ENCODE measurements at places on chromosomes 7 and 10. TPM values are rescaled to one million over a fixed set of nuclear protein-coding genes. Genes with fewer than 3 reads are reported as not detected.

ZNF117 gene
- total RNA-seq: 3.2 TPM

GRCh38 chr7:94700926-94701554 is 45.1 kb upstream of the SGCE start:
- no peak for DNase-seq

DNA sequence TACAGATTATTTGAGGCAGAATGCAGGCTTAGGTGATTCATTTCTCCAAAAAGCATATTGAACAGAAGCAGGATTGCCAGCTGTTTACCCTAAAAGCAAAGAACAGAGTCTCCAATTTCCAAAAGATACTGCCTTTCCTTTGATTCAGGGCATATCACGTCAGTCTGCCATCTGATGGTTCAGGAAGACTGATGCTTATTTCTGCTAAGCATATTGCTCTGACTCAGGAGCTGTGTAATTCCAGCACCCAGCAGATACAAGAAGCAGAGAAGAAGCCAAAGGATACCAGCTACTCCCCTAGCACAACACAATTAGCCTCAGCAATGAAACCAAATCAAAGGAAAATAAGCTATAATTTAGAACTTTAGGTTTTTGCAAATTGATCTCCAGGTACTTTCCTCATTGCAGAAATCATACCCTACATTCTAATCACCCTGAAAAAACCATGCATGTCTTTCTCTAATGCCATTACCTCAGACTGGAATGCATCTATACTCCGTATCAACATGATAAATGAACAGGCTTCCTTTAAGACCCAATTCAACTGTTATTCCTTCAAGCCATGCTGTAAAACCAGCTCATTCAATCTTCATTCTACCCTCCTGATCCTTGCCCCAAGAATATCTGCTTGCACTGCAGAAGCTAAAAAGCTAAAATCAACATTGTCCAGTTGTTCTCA is 55.1 kb downstream of the ABI1 start:
- DNase-seq: no peak

GRCh38 chr7:4162884-4163564 is 519.1 kb upstream of the FOXK1 start:
- no peak for DNase-seq

DNA sequence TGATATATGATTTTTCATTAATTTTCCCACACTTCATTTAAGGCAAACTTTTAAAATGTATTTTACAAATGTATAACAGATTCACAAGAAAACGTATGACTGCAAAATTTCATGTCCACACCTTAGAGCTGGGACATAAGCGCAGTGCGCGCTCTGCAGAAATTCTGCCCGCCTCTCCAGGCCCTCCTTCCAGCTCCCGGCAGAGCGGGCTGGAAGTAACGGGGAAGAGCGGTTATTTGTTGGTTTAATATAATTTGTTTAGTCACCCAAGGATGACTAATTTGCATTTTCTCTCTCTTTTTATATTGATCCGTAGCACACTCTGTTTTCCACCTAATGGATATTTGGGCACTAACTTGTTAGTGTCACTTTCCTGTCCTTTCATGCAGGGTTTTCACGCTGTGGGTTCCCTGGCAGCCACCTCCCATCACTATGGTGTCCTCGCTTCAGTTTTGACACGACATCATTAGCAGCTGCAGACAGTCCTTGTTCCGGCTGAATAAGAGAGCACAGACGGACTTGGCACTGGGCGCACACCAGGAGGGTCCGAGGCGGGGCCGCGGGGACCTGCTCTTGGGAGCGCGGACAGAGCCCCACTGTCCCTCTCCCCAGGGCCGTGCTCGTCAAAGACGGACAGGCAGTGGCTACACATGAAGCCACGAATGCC is 129.2 kb upstream of the SEC61G start:
- no peak for DNase-seq

GRCh38 chr7:67655168-67655567 is 658.5 kb downstream of the TYW1 start:
- DNase-seq: no peak

- DNase-seq: no peak
Measured at GRCh38 chr10:19728964-19729363, 87.3 kb upstream of the PLXDC2 start.

UBTD1 gene
- 1.3 TPM for total RNA-seq

VOPP1 gene
- 49.0 TPM for total RNA-seq

- DNase-seq: no peak
Measured at GRCh38 chr7:155831807-155832524, 19.7 kb upstream of the SHH start.

DNA sequence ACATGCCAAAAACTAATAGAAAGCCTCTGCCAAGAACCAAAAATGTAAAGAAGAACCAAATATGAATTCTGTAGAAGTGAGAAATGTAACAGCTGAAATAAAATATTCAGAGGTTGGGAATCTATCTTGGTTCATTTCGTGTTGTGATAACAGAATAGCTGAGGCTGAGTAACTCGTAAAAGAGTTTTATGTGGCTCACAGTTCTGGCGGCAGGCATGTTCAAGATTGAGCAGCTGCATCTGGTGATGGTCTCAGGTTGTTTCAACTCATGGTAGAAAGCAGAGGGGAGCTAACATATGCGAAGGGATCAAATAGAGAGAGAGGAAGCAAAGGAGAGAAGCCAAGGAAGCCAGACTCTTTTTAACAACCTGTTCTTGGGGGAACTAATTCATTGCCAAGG is 717.2 kb downstream of the TNS3 start:
- no peak for DNase-seq

PRLHR gene
- total RNA-seq: not detected

- no peak for DNase-seq
Measured at GRCh38 chr7:131236318-131236672, 91.4 kb upstream of the MKLN1 start.

DNA sequence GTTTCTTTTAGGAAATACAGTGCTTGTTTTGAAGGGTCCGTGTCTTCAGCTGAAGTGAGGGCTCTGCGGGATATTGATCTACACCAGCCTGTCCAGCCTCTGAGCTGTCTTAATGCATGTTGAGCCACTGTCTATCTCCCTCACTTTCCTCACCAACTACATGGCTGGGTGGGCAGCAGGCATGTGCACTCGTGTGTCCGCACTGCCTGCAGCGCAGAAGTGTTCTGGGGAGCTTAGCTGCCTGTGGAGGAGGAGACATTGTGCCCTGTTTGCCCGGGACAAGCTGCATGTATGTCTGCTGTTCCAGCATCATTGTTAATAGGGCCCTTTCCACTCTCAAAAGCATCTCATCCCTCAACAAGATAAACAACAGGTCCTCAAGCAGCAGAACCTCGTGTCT is 133.1 kb upstream of the EEPD1 start:
- DNase-seq: no peak

GRCh38 chr7:134405299-134405698 is 53.6 kb downstream of the AKR1B1 start:
- no peak for DNase-seq

GRCh38 chr7:54015251-54015650 is 526.9 kb upstream of the VSTM2A start:
- no peak for DNase-seq

- DNase-seq: no peak
Measured at GRCh38 chr7:93923296-93923695, 1.8 kb downstream of the GNG11 start.

DNA sequence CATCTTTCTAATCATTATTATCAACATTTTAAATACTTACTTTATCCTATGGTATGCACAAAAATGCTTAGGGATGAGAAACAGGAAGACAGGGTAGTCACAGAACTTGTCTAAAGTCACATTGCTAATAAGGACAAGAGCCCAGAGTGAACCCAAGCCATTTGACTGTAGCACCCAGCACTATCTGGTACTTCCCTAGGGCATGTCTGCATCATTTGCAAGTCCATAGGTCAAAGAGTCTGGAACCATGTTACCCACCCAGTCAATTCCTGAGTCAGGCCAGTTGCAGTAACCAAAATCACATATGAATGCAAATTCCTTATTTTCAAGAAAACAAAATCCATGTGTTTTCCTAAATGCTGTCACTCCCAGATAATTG is 19.1 kb downstream of the ASAH2 start:
- no peak for DNase-seq

GIMAP5 gene
- total RNA-seq: 47.1 TPM

HTRA1 gene
- not detected for total RNA-seq

ATRNL1 gene
- 1.0 TPM for total RNA-seq

GRCh38 chr7:18294411-18294810 is 201.1 kb upstream of the HDAC9 start:
- no peak for DNase-seq

MALRD1 gene
- 0.36 TPM for total RNA-seq

PIK3AP1 gene
- total RNA-seq: 5.1 TPM

- no peak for DNase-seq
Measured at GRCh38 chr10:35784751-35785150, 142.7 kb upstream of the FZD8 start.

GRCh38 chr10:114565066-114565465 is 93.0 kb downstream of the ABLIM1 start:
- no peak for DNase-seq

GRCh38 chr10:95976362-95977229 is 66.8 kb upstream of the CCNJ start:
- DNase-seq: no peak

SUFU gene
- 5.7 TPM for total RNA-seq

DNA sequence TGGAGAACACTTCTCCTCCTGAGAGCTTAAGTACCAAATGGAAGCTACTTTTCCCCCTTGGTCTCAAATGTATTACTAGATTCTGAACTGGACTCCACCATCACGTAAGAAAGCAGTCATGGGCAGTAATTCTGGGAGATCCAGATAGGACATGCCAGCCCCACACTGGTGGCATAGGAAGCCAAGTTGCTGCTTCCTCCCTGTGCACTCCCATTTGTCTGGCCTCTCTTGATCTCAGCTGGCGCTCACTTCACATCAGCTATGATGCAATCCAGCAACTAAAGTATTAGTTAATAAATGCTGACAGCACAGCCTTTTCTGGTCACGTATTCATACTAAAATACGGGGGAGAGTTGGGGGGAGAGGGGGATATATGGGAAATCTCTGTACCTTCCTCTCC is 3.4 kb upstream of the IL6 start:
- no peak for DNase-seq

CYP51A1 gene
- 57.3 TPM for total RNA-seq

GRCh38 chr10:92742331-92743228 is 52.8 kb downstream of the HHEX start:
- no peak for DNase-seq

AGK gene
- 86.0 TPM for total RNA-seq

DNA sequence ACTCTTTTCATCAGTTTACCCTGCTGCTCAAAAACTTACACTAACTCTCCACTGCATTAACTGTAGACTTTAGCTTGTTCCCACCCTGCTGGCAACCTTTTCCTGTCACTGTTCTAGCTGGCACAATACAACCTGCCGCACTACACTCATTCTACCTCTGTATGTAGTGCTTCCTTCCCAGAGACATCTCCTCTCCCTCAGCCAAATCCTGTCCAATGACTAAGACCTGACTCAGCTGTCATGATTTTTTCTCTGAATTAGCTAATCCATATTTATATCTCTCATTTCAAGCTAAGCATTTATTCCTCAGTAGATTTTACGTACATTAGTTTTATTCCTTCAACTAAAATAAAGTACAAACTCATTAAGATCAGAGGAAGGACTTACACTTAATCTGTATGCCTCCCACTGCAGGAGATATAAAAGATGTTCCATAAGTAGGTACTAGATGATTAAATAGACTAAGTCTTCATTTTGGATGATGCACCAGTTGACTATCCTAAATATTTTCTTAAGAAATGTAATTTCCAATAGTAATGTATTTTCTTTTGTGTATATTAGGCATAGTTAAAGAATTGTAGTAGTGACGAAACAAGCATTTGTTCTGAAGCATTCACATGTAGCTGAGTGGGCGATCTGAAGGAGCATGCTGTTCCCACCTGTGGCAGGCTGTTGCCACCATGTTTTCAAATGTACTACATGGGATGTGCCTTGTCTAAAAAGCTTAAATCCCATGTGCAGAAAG is 189.1 kb downstream of the SKAP2 start:
- no peak for DNase-seq
